ENCODE measurements at places on chromosomes 3 and 15.
A peak's percentile ranks its signal among the peaks of the same experiment; 100 is the strongest.

DNA sequence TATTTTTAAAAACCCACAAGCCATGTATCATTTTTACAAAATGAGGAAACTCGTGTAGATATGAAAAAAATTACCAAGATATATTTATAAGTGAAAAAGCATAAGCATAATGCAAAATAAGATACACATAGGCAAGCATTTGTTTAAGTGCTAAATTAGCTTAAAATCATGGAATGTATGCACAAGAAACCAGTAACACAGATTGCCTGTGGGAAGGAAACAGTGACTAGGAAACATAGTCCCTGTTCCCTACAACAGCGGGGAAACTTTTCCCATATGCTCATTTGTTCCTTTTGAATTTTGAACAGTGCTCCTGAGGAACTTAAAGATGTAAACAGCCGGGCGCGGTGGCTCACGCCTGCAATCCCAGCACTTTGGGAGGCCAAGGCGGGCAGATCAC lies 169.5 kb downstream of the PDE8A start:
- DNase-seq: no peak

DNA sequence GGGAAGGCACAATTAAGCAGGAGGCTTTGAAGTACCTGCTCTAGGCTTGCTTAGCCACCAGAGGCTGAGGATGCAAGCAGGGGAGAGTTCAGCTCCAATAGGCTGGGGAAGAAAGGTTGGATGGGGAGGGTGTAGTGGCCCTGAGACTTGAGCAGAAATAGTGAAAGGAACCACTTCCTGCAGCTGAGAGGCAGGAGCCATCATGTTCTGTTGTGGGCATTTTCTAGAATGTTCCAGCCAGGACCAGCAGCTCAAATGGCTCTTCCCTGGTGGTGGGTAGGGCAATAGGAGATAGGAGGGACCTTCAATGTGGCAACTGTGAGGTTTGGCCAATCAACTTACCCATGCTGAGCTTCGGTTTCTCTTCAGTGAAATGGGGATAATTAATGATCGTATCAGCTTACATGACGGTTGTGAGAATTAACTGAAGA lies 79.1 kb upstream of the CGNL1 start:
- no peak for DNase-seq

DNA sequence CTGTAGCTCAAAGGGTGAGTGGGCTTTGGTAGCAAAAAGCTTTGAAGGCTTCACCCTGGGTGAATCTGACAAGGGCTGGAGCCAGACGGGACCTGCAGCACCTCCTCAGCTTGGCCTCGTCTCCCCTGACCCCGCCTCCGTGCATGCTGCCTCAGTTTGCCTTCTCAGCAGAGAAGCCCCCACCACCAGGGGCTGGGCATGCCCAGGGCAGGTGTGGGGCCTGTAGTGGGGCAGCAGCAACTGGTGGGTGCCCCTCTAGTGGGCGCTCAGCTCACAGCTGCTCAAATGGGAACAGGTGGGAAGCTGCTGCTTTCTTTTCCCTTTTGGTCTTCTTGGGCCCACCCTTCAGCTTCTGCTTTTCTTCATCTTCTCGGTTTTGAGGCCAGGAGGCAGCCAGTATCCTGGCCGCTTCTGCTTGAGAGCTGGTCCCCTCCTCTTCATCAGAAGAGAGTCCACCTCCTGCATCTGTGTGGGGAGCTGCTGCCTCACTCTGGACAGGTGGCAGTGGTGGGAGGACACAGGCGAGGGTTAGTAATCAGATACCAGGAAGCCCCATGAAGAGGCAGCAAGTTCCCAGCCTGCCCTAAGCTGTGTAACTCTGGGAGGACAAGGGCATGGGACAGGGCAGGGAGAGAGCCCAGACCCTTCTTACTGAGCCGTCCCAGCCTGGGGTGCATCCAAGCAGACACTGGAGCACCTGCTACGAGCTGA lies 21.0 kb downstream of the TMEM43 start:
- peak; percentile 7 for DNase-seq

DNA sequence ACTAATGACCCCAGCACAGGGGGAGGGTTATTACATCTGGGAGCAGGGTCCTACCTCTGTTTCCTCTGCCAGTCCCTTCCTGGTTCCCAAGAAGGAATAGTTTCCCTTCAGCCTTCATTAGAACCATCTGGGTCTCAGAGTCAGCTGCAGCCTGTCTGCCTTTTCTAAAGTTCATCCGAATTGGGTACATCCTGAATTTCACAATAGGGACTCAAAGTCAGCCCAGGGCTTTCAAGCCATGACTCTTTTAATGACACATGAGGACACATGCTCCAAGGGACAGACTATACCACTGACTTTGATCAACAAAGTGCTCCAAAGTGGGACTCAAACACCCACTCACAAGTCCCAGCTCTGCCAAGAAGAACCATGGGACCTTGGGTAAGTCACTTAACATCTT lies 12.7 kb upstream of the CRABP1 start:
- no peak for DNase-seq

Data from activated CD4-positive, alpha-beta T cell treated with anti-CD3 and anti-CD28 coated beads for 1 hour (primary cell).